ENCODE measurements at places on chromosomes 1 and 21.

DNA sequence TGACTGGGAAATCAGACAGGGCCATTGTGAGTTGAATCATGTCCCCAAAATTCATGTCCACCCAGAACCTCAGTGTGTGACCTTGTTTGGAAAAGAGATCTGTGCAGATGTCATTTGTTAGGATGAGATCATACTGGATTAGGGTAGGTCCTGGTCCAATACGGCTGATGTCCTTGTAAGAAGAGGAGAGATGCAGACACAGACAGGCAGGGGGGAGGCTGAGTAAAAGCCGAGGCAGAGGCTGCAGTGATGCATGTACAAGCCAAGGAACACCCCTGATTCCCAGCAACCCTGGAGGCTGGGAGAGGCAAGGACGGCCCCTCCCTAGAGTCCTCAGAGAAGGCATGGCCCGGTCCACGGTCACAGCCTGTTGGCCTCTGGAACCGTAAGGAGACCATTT lies 15.9 kb upstream of the NPPB start:
- no peak for DNase-seq

- DNase-seq = no peak
Observed at GRCh38 chr1:147567594-147568381, 26.5 kb downstream of the BCL9 start.

DNA sequence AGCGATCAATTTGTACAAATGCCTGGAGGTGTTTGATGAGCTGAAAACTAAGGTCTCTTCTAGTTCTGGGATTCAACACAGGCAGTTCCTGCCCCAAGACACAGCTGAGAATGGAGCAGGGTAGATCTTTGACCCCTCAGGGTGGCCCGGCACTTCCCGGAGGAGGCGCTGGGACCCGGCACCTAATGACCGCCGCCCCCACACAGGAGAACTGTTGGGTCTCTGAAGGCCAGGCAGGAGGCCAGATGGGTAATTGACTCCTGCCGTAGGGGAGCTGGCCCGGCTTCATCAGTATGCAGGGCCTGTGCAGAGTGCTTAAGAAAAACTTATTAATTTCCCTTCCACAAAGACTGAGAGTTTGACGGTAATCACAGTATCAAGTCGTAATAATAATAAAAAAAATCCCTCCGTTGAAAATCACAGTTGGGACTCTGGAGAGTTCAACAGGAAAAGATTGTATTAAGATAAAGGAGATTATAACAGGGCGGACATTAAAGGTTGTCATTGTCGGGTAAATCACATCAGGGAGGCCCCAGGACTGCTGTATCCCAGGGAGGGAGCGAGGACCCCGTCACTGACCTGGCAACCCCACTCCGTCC lies 51.7 kb downstream of the UBIAD1 start:
- no peak for DNase-seq

- DNase-seq = no peak
Observed at GRCh38 chr1:160075836-160076235, 5.5 kb upstream of the KCNJ9 start.

DNA sequence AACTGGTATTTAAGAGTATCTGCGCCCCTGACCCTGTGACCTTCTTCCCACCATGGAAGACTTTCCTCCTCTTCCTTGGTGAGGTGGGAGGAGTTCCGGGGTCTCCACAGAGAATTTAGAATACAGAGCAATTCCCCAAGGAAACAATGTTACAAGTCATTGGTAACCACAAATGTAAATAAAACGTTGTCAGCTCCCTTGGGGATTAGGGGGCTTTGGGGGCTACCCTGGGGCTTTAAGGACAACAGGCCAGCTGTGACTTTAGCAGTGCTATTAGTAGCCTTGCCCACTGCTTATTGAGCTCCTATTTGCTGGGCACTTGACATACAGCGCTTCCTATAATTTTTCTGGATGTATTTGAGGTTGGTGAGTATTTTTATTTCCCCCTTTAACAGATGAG lies 69.0 kb downstream of the IGSF21 start:
- no peak for DNase-seq

DNA sequence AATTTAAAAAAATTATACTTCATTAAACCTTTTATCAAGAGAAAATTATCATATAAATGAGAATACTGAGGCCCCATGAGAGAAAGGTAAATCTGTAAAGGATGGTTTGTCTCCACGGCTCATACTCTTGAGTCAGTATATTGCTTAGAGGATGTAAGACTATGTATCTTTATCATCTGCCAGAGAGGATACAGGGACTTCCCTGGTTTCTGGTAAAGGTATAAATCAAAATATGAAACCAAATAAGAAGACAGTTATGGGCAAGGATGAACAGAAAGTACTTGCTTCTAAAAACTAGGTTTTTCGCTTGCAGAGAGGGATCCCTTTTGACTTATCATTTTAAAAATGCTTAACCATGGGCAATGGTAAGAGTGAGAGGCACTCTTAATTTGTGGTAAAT lies 112.4 kb downstream of the POU2F1 start:
- DNase-seq = no peak

GRCh38 chr1:77742011-77742555 lies 17.6 kb downstream of the USP33 start:
- DNase-seq = no peak

- no peak for DNase-seq
Observed at GRCh38 chr1:108972951-108973350, 9.7 kb upstream of the CLCC1 start.

DNA sequence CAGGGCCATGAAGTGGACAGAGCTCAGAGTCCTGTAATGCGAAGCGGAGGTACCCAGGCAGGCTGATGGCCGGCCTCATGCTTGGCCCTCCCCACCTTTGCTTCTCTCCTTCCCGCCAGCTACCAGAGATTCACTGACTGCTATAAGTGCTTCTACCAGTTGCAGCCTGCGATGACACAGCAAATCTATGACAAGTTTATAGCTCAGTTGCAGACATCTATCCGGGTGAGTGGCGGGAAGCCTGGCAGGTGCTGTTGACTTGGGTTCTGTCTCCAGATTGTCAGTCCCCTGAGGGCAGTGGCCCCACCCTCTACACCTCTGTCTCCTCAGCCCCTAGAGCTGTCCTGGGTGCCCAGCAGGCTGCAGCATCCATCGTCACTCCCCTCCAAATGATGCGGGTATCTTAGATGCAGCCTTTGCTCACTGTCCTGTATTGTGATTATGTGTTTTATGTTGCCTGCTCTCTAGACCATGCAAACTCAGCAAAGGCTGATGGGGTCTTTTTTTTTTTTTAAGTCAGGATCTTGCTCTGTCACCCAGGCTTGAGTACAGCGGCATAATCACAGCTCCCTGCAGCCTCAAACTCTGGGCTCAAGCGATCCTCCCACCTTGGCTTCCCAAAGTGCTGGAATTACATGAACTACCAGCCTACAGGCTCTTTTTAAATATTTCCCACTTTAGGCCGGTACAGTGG lies 9.6 kb upstream of the BGLAP start:
- no peak for DNase-seq

- DNase-seq = no peak
Observed at GRCh38 chr1:209609791-209610630, 26.5 kb downstream of the CAMK1G start.

GRCh38 chr21:22961258-22961657 lies 1963.0 kb downstream of the NCAM2 start:
- no peak for DNase-seq

All from CD4-positive, alpha-beta T cell treated with Interleukin-17A for 1 hour (primary cell).